ENCODE measurements at places on chromosomes 2 and 18. TPM values are rescaled to one million over a fixed set of nuclear protein-coding genes. Genes with fewer than 3 reads are reported as not detected.

DNA sequence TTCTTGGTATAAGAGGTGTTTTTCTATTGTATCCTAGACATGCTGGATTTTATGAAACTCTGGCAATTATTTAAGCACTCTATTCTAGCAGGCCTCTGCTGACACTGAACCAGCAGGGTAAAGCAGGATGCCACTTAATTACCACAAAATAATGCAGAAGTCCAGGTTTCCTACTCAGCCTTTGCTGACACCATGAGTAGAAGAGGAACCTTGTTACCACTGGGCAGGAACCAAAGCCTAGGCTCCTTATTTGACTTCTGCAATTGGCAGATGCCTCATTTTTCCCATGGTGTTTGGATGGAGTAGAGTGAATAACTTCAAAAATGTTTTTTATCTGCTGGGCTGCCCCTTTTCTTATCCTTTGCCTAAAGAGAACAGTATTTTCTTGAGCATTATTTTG lies 60.8 kb downstream of the THNSL2 start:
- H3K36me3 ChIP-seq = no peaks in the 10 kb centered on the region
- H3K4me1 ChIP-seq = no peaks in the 10 kb centered on the region
- DNase-seq = no peak
- H3K4me3 ChIP-seq = no peak overlapping the region
- no peaks in the 10 kb centered on the region for H3K27me3 ChIP-seq

Gene RNF125
- 74.7 TPM for total RNA-seq

- H3K4me1 ChIP-seq = peaks cover 99% of the 10 kb centered on the region
- no peaks in the 10 kb centered on the region for H3K27me3 ChIP-seq
- no peak overlapping the region for H3K27ac ChIP-seq
- H3K4me3 ChIP-seq = no peak overlapping the region
Observed at GRCh38 chr18:48943333-48943732, 7.4 kb downstream of the SMAD7 start.

Gene ALPG
- not detected for total RNA-seq

- no peak overlapping the region for H3K27ac ChIP-seq
- H3K4me1 ChIP-seq = no peaks in the 10 kb centered on the region
- H3K36me3 ChIP-seq = no peaks in the 10 kb centered on the region
- H3K27me3 ChIP-seq = no peaks in the 10 kb centered on the region
Observed at GRCh38 chr2:34102339-34102738, 503.2 kb upstream of the FAM98A start.

GRCh38 chr2:155320236-155320635 lies 621.7 kb downstream of the KCNJ3 start:
- no peak overlapping the region for H3K27ac ChIP-seq
- H3K4me1 ChIP-seq = no peaks in the 10 kb centered on the region
- no peaks in the 10 kb centered on the region for H3K36me3 ChIP-seq
- DNase-seq = no peak
- no peak overlapping the region for H3K4me3 ChIP-seq

Gene DCAF17
- total RNA-seq = 33.8 TPM

Gene ZSCAN30
- total RNA-seq = 15.4 TPM

GRCh38 chr2:14978845-14979244 lies 346.3 kb downstream of the LRATD1 start:
- H3K4me3 ChIP-seq = no peak overlapping the region
- no peaks in the 10 kb centered on the region for H3K36me3 ChIP-seq
- H3K27ac ChIP-seq = no peak overlapping the region
- H3K4me1 ChIP-seq = no peaks in the 10 kb centered on the region

Gene ZNF804A
- not detected for total RNA-seq

Gene DUSP11
- 46.6 TPM for total RNA-seq

- DNase-seq = no peak
- H3K4me1 ChIP-seq = no peaks in the 10 kb centered on the region
- no peak overlapping the region for H3K27ac ChIP-seq
- no peak overlapping the region for H3K4me3 ChIP-seq
- H3K27me3 ChIP-seq = no peaks in the 10 kb centered on the region
Observed at GRCh38 chr2:154914561-154914960, 216.1 kb downstream of the KCNJ3 start.

Gene KLHL41
- total RNA-seq = not detected

DNA sequence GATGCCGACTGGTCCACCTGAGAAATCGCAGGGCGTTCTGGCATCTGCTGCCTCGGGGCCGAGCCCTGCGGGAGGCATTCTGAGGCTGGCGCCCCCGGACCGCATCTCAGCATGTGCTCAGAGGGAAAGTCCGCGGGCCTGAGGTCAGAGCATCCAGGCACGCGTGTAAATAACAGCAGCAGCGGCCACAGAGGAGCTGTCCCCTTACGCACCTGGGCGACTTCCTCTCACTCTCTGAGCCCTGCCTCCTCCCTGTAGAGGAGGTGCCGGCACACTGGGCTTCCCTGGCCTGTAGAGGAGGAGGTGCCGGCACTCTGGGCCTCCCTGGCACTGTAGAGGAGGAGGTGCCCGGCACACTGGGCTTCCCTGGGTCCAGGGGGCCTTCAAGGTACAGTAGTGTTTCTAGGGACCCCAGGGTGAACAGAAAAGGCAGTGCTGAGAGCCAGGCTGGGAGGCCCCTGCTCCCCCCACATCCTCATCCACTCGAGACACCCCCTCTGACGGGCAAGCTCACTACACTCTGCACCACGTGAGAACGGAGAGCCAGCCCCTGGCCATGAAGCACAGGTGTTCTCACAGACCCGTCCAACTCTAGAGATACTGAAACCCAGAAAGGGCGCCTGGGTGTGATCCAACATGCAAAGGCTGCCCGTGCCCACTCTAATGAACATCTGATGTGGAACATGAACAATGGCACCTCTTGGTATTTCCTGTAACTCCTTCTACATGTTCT lies 263.5 kb downstream of the HDAC4 start:
- H3K27ac ChIP-seq = peak overlapping the region; percentile 16
- no peak overlapping the region for H3K4me3 ChIP-seq
- peaks cover 24% of the 10 kb centered on the region for H3K4me1 ChIP-seq
- peaks cover 52% of the 10 kb centered on the region for H3K36me3 ChIP-seq
- no peaks in the 10 kb centered on the region for H3K27me3 ChIP-seq

DNA sequence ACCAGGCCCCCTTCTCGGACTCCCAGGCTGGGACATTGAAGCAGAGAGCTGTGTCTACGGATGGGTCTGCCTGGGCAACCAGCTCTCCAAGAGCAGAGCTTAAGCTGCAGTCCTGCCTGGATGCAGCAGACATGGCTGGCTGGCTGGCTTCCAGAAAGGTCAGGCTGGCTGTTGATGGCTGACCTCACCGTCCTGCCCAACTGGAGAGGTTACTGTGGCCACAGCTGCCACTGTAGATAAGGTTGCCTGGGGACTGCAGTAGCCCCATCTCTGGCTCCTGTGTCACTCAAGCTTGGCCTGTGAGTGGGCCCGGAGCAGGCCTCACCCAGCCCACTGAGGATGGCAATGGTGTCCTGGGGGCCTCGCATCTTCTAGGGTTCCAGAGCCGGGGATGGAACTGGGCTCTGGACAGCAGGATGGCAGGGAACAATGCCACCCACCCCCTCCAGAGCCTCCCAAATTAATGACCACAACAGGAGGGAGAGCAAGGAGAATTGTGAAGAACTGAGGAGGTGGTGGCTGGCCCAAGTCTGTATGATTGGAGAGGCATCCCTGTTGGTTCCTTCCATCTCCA lies 37.0 kb upstream of the FOSL2 start:
- H3K36me3 ChIP-seq = no peaks in the 10 kb centered on the region
- peaks cover 57% of the 10 kb centered on the region for H3K4me1 ChIP-seq
- no peak for DNase-seq
- no peak overlapping the region for H3K4me3 ChIP-seq
- H3K27ac ChIP-seq = peak overlapping the region; percentile 15

- no peak overlapping the region for H3K27ac ChIP-seq
- no peaks in the 10 kb centered on the region for H3K36me3 ChIP-seq
- no peak overlapping the region for H3K4me3 ChIP-seq
Observed at GRCh38 chr18:38006541-38006940, 440.9 kb upstream of the CELF4 start.

Gene EFR3B
- total RNA-seq = not detected

DNA sequence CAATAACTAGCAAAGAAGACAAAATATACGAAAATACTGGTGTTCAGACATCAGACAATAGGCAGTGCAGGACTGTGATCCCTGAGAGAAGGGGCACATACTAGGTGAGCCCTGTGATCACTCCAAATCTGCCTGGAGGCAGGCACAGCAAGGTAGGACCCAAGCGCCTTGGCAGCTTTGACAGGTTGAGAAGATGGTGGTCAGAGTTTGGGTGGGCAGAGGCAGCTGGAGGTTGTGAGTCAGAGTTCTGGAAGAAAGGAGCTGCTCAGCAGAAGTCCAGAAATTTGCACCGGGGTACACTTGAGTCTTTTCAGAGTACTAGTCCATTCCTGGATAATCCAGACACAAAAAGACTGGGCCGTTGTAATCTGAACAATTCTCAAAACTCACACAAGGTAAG lies 14.0 kb downstream of the KIF1A start:
- H3K27ac ChIP-seq = no peak overlapping the region
- no peak for DNase-seq
- peaks cover 3% of the 10 kb centered on the region for H3K27me3 ChIP-seq
- H3K36me3 ChIP-seq = no peaks in the 10 kb centered on the region
- H3K4me1 ChIP-seq = no peaks in the 10 kb centered on the region

DNA sequence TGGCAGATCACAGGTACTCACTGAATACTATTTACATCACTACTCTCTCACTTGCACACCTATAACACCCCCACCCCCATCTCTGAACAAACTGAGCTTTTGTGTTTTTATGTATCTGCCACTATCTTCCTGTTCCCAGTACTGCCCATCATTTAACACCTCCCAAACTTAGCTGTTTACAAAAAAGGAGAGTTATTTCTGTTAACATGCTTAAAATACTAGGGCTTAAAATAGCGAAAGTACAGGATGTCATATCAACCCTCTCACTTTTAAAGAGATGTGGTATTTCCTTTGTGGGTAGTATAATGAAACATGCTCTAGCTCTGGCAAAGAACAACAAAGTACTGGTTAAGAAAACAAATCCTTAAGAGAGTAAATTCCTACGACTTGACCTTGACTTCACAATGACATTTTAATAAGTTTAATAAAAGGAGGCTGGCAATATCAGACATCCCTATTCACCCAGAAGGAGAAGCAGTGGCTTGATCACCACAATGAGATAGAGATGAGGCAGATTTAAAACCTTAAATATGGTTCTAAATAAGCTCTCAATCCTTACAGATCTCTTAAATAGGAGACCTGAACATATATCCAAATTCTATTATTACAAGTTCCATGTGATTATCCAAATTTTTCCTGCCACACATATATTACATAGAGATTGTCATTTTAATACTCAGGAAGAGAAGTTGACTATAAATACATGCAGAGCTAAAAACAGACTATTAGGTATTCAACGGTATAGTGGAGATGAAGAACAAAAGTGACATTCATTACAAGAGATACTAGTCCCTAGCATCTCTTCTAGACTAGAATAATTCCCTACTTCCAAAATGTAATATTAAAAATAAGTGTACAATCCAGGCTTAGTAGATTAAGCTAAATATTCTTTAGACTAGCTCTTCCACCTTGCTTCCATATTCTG lies 36.9 kb downstream of the TRAK2 start:
- H3K4me3 ChIP-seq = peak overlapping the region; percentile 7
- peak overlapping the region; percentile 73 for H3K27ac ChIP-seq
- no peaks in the 10 kb centered on the region for H3K27me3 ChIP-seq
- no peaks in the 10 kb centered on the region for H3K36me3 ChIP-seq
- peak; percentile 44 for DNase-seq
- peaks cover 8% of the 10 kb centered on the region for H3K4me1 ChIP-seq

DNA sequence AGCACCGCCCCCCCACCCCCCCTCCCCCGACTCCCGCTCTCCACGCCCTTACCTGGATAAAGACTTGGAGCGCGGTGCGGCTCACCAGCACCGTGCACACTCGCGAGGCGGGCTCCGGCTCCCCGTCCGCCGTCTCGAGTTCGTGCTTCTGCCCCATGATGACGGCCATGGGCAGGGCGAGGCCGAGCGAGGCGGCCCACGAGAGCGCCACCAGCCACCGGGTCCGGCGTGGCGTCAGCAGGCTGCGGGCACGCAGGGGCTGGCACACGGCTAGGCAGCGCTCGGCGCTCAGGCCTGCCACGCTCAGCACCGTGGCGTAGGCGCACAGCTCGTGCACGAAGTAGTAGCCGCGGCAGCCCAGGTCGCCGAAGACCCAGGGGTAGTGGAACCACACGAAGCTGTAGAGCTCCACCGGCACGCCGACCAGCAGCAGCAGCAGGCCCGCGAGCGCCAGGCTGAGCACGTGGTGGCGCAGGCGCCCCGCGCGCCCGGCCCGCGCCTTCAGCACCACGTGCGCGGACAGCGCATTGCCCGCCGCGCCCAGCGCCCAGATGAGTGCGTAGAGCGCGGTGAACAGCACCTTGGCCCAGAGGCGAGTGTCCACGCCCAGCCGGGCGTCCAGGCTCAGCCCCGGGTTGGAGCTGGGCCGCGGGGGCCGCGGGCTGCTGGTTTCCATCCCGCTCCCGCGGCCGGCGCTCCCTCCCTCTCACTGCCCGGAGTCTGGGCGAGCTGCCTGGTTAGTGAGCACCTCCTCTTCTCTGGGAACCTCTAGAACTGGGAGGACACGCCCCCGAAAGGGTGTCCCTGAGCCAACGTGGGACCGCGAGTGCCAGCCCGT lies at the start of gene NTSR2:
TSS of gene NTSR2 (minus strand) at position 742 of the 838 bp plus-strand sequence. CDS start at position 676, 66 bp downstream.
- no peaks in the 10 kb centered on the region for H3K36me3 ChIP-seq
- no peak within 1 kb of the TSS for H3K27ac ChIP-seq
- H3K4me1 ChIP-seq = no peaks in the 10 kb centered on the region
- no peak within 1 kb of the TSS for H3K4me3 ChIP-seq
- H3K27me3 ChIP-seq = peaks cover 10% of the 10 kb centered on the region

Gene LAMA1
- total RNA-seq = not detected

Gene DCC
- total RNA-seq = not detected

Gene TUBA3E
- not detected for total RNA-seq

Data from natural killer cell (primary cell).